ENCODE measurements at places on chromosomes 6 and 20.

GRCh38 chr6:68313911-68314310 is 321.2 kb upstream of the ADGRB3 start:
- no peaks in the 10 kb centered on the region for H3K36me3 ChIP-seq
- no peak overlapping the region for H3K4me3 ChIP-seq
- no peaks in the 10 kb centered on the region for H3K27me3 ChIP-seq
- no peak for DNase-seq
- H3K27ac ChIP-seq, result no peak overlapping the region

- no peak overlapping the region for H3K27ac ChIP-seq
- no peak for DNase-seq
Observed at GRCh38 chr6:22473991-22474682, 95.2 kb upstream of the HDGFL1 start.

GRCh38 chr6:158487495-158487894 is 72.4 kb upstream of the TMEM181 start:
- no peak overlapping the region for H3K27ac ChIP-seq
- peaks cover 3% of the 10 kb centered on the region for H3K36me3 ChIP-seq
- H3K4me3 ChIP-seq, result no peak overlapping the region
- no peak for DNase-seq

GRCh38 chr6:68527691-68528090 is 107.4 kb upstream of the ADGRB3 start:
- DNase-seq, result no peak
- H3K4me3 ChIP-seq, result no peak overlapping the region
- no peaks in the 10 kb centered on the region for H3K36me3 ChIP-seq
- no peaks in the 10 kb centered on the region for H3K4me1 ChIP-seq
- H3K27ac ChIP-seq, result no peak overlapping the region

DNA sequence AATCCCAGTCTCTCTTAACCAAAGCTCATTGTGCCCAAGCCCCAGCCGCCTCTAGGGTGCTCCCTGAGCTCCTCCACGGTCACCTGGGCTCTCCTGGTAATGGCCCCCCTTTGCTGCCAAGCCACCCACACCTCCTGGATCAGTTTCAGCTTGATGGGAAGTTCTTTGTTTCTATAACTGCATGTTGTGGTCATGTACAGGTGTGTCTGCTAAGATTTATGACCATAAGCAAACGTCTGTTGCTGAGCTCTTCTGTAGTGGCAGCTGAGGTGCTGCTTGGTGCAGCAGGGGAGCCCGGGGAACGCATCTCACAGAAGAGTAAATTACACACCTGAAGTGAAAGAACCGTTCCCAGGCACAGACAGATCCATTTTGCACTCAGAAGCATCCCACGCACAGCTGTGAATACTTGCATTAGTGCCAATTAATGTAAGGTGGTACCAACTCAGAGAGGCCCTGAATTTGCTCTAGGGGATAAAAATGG is 194.6 kb upstream of the ARID1B start:
- H3K27me3 ChIP-seq, result peaks cover 4% of the 10 kb centered on the region
- H3K27ac ChIP-seq, result no peak overlapping the region
- peaks cover 5% of the 10 kb centered on the region for H3K4me1 ChIP-seq
- H3K36me3 ChIP-seq, result no peaks in the 10 kb centered on the region

DNA sequence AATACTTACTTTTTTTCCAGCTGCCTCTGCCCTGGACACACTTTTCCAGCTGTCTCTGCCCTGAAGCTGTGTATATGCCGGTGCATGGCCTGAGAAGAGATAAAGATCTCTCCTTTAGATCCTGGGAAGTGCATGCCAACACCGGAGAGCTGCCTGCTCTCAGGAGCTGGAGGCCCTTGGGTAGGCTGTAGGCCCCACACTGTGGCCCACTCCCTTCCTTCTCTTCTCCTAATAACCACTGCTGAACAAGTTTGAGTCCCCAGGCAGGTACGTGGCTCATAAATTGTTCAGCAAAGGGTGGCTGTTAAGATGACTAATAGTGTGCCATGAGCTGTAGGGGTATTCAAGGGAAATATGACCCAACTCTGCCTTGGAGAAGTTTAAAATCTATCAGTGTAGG is 102.5 kb downstream of the CD24 start:
- H3K4me1 ChIP-seq, result peaks cover 5% of the 10 kb centered on the region
- no peak overlapping the region for H3K4me3 ChIP-seq
- H3K27ac ChIP-seq, result no peak overlapping the region
- no peaks in the 10 kb centered on the region for H3K36me3 ChIP-seq
- DNase-seq, result no peak
- no peaks in the 10 kb centered on the region for H3K27me3 ChIP-seq

DNA sequence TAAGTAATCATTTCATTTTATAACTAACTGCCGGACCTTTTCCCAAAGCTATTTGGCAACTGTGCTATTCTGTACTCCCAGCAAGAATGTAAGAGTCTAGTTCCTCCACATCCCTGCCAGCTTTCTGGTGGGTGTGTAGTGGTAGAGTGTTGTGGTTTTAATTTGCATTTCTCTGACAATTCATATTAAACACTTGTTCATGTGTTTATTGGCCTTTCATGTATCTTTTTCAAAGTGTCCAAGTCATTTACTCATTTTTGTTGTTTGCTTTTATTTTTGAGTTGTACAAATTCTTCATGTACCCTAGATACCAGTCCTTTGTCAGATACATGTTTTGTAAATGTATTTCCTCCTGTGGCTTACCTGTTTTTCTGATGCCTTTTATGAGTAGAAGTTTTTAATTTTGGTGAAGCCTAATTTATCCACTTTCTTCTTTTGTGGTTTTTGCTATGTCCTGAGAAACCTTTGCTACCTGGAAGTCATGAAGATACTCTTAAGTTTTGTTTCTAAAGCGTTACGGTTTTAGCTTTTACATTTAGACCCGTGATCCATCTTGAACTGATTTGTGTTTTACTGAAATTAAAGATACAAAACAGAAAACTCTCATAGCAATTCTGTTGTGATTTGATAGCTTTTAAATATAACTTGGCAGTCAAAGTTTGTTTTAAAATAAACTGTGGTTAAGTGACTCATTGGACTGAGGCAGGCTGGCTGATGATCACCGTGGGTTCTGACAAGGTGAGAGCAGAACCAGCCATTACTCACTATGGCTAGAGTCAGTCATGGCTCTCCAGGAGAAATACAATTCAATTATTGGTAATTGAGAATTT is 8.0 kb downstream of the MYLIP start:
- DNase-seq, result no peak
- H3K4me3 ChIP-seq, result no peak overlapping the region
- peaks cover 59% of the 10 kb centered on the region for H3K4me1 ChIP-seq
- H3K27ac ChIP-seq, result no peak overlapping the region
- H3K36me3 ChIP-seq, result peaks cover 64% of the 10 kb centered on the region

GRCh38 chr6:155126727-155127439 is 131.8 kb downstream of the TIAM2 start:
- H3K4me1 ChIP-seq, result no peaks in the 10 kb centered on the region
- no peak for DNase-seq
- H3K27me3 ChIP-seq, result no peaks in the 10 kb centered on the region
- H3K4me3 ChIP-seq, result no peak overlapping the region
- H3K36me3 ChIP-seq, result no peaks in the 10 kb centered on the region
- no peak overlapping the region for H3K27ac ChIP-seq

- H3K27ac ChIP-seq, result peak overlapping the region; percentile 94
- peaks cover 64% of the 10 kb centered on the region for H3K4me1 ChIP-seq
- no peak for DNase-seq
- no peaks in the 10 kb centered on the region for H3K27me3 ChIP-seq
- H3K36me3 ChIP-seq, result peaks cover 29% of the 10 kb centered on the region
Observed at GRCh38 chr20:38452880-38453624, 17.9 kb upstream of the SNHG17 start.

- no peaks in the 10 kb centered on the region for H3K4me1 ChIP-seq
- H3K27me3 ChIP-seq, result no peaks in the 10 kb centered on the region
- no peak for DNase-seq
- no peak overlapping the region for H3K4me3 ChIP-seq
- no peak overlapping the region for H3K27ac ChIP-seq
Observed at GRCh38 chr6:116924245-116924644, 47.2 kb downstream of the RFX6 start.

DNA sequence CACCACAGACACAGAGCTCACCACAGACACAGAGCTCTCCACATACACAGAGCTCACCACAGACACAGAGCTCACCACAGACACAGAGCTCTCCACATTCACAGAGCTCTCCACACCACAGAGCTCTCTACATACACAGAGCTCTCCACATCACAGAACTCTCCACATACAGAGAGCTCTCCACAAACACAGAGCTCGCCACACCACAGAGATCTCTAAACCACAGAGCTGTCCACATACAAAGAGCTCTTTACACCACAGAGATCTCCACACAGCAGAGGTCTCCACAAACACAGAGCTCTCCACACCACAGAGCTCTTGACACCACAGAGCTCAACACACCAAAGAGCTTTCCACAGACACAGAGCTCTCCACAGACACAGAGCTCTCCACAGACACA is 55.8 kb downstream of the ERMARD start:
- H3K36me3 ChIP-seq, result no peaks in the 10 kb centered on the region
- H3K4me1 ChIP-seq, result peaks cover 28% of the 10 kb centered on the region
- no peak overlapping the region for H3K4me3 ChIP-seq
- H3K27me3 ChIP-seq, result no peaks in the 10 kb centered on the region

DNA sequence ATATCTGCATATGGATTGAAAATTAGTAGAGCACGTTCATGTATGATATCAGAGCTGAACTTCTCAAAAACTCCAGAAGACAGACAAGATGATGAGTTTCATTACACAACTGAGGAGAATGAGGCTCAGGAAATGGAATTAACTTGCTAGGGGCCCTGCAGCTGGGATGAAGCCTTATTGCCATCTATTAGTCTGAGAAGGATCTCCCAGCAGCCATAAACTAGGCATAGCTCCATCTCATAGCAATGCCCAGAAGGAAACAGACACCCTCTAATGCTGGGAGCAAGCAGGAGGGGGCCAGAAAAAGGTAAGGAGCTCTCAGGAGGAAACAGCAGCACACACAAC is 18.0 kb downstream of the TFEB start:
- no peaks in the 10 kb centered on the region for H3K27me3 ChIP-seq
- peaks cover 100% of the 10 kb centered on the region for H3K4me1 ChIP-seq
- DNase-seq, result peak; percentile 54
- H3K36me3 ChIP-seq, result peaks cover 6% of the 10 kb centered on the region
- H3K4me3 ChIP-seq, result peak overlapping the region; percentile 42

- peak; percentile 58 for DNase-seq
- no peaks in the 10 kb centered on the region for H3K36me3 ChIP-seq
- H3K4me1 ChIP-seq, result peaks cover 6% of the 10 kb centered on the region
- no peaks in the 10 kb centered on the region for H3K27me3 ChIP-seq
Observed at GRCh38 chr20:46648903-46649649, 2.2 kb downstream of the SLC13A3 start.

DNA sequence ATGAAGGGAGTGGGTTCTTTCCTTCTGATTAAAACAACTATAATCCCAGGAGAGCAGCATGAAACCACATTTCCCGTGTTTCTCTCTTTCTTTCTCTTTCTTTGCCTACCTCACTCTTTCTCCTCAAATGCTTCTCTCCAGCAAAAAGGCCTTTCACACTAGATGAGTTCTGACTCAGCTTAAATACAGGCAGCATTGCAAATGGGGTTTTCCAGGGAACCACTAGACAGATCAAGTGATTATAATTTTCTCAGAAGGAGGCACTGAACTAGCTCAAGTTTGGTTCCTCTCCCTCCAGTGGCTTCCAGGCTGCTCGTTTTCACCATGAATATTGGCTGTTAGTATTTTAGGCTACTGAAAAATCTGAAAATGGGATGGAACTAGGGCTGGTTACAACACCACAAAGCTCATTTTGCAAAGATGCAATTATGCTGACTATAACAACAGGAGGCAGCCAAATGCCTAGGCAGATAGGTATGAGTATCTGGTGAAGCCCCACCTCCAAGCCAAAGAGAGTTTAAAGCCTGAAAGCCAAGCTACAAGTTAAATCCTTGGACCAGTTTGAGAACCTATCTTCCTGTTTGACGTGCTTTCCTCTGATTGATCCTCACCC is 260.0 kb downstream of the MMUT start:
- H3K4me1 ChIP-seq, result no peaks in the 10 kb centered on the region
- H3K27me3 ChIP-seq, result no peaks in the 10 kb centered on the region
- no peak overlapping the region for H3K4me3 ChIP-seq
- no peak overlapping the region for H3K27ac ChIP-seq
- H3K36me3 ChIP-seq, result no peaks in the 10 kb centered on the region

GRCh38 chr6:85143676-85144075 is 306.2 kb upstream of the NT5E start:
- no peaks in the 10 kb centered on the region for H3K4me1 ChIP-seq
- no peak overlapping the region for H3K4me3 ChIP-seq
- no peak overlapping the region for H3K27ac ChIP-seq
- H3K27me3 ChIP-seq, result no peaks in the 10 kb centered on the region

DNA sequence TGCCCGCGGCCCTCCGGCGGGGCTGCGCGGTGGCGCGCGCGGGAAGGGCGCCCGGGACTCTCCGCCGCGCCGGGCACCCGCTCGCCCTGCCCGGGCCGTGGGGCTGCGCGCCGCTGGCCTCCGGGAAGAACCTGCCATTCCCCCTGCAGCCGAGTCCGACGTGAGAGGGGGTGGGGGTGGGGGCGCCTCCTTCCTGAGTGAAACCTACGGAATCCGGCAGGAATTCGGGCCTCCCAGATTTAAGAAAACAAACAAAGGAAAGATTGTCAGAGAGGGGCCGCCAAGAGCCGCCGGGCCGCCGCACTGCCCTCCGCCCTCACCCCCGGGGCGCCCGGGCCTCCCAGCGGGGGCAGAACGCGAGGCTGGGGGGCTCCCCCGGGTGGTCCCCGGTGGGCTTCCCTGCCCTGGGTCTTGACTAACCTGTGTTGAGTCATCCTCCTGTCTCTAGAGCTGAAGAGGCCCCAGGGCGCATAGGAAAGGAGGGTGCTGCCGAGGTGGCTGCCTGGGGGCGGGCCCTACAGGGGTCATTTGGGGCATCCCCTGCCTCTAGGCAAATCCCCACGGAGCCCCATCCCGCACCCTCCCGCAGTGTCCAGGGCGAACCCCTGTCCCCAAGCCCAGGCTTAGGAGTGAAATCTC is 42.2 kb upstream of the FOXP4 start:
- H3K36me3 ChIP-seq, result no peaks in the 10 kb centered on the region
- no peak overlapping the region for H3K27ac ChIP-seq
- H3K4me1 ChIP-seq, result peaks cover 8% of the 10 kb centered on the region
- H3K4me3 ChIP-seq, result no peak overlapping the region
- H3K27me3 ChIP-seq, result no peaks in the 10 kb centered on the region

DNA sequence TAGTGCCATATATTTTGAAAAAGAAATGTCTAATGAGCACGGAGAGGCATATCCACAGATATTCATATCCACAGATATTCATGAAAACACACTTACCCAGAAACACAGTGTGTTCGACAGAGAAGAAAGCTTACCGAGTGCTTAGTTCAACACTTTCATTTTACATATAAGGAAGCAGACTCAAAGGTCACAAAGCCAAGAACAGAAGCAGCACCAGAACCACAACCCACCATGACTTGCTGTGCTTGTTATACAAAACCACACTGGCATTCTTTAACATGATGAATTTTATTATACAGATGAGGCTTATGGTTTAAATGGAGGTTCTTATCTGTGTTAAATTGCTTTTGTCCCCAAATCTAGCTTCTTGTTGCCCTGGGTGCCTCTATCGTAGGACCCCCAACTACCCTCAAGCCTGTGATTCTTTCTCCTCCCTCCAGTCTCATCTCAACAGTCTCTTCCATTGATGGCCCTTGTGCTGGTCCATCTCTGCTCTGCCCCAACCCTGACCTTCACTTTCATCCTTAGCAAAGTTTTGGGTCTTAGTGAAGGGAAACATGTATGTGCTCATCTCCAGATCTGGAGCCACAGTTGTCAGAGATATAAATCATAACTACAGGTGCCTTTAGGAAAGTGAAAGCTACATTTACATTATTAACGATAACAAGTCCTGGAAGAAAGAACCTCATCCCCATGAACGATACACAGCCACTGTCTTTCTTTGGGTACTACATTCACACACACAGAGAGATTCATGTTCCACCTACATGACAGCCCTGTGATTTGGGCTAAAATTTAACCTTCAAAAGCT is 40.0 kb downstream of the SF3B5 start:
- peaks cover 3% of the 10 kb centered on the region for H3K27me3 ChIP-seq
- H3K4me1 ChIP-seq, result peaks cover 7% of the 10 kb centered on the region
- DNase-seq, result no peak
- no peak overlapping the region for H3K27ac ChIP-seq
- H3K36me3 ChIP-seq, result no peaks in the 10 kb centered on the region
- no peak overlapping the region for H3K4me3 ChIP-seq
